Fibroblast of lung (primary cell): ENCODE measurements at places on chromosomes 2 and 18.
A peak's percentile ranks its signal among the peaks of the same experiment; 100 is the strongest.

GRCh38 chr2:170660409-170660808, 54.7 kb upstream of the SP5 start:
- DNase-seq = peak; percentile 32

- no peak for DNase-seq
Measured at GRCh38 chr2:23312996-23313606, 71.9 kb upstream of the KLHL29 start.

DNA sequence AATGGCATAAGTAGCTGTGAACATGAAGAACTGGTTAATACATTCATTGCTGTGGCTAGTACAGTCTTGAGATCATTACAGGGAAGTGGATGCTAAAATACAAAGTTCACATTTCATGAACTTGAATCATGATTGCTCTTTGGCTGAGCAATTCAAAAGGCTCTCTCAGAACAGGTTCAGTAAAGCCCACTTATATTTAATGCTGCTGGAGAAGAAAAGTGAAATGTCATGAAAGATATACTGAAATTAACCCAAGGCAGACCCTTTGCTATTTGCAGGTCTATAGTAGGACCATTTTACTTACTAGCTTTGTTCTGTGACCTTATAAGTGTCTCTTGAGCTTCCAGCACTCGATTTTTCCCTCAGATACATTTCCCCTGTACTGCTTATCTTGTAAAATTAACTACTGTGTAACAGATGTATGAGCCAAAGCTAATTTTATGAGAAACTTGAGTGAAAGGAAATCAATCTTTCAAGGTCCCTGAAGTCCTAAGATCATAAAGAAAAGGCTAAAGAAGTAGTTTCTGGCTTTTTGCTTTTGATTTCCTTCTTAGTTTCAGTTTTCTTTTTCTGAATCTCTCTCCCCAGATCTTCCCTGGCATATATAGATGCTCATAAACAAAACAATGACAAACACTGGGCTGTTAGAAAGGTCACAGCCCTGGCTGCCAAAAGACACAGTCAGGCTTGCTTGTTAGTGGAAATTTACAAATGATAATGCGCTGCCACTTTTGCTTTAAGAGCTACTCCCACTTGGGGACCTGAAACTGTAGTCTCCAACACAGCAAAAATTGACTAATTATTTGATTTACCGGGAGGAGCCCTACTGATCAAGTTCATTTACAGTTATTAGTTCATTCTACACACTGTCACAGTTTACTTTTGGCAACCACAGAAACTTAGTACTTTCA, 132.7 kb upstream of the XPO1 start:
- peak; percentile 47 for DNase-seq

GRCh38 chr2:138787053-138787666, 7.0 kb upstream of the NXPH2 start:
- DNase-seq = peak; percentile 59

DNA sequence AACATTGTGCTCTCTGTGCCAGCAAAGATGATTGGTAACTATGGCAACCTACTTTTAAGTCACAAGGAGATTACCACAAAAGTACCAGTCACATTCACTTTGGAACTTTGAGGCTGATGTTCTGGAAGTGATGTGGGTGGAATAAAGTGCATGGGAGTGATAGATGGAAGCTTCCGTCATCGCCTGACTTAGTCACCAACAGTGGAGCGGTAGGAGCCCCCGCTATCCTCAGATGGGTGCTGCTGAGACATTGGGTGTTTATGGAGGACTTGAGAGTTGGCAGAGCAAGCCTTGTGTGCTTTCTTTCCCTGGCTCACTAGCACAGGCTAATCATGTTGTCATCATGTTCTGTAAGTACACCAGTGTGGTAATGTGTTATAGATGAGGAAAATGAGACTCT, 4.6 kb downstream of the PPP1R7 start:
- peak; percentile 64 for DNase-seq

DNA sequence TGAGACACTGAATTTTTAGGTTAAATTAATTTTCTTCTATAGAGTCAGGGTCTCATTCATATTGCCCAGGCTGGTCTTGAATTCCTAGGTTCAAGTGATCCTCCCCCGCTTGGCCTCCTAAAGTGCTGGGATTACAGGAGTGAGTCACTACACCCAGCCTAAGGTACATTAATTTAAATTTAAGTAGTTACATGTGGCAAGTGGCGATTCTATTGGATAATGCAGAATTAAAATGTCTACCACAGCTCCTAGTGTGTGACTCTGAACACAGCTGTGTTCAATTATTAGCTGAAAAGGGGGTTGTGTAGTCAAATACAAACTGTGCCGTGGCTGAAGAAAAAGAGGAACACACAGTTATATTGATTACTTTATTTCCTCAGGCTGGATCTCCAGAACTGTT, 2.2 kb upstream of the CAD start:
- DNase-seq = no peak

- DNase-seq = no peak
Measured at GRCh38 chr18:72895548-72895947, 27.8 kb upstream of the NETO1 start.

GRCh38 chr2:179558010-179558934, 293.6 kb upstream of the SESTD1 start:
- no peak for DNase-seq

DNA sequence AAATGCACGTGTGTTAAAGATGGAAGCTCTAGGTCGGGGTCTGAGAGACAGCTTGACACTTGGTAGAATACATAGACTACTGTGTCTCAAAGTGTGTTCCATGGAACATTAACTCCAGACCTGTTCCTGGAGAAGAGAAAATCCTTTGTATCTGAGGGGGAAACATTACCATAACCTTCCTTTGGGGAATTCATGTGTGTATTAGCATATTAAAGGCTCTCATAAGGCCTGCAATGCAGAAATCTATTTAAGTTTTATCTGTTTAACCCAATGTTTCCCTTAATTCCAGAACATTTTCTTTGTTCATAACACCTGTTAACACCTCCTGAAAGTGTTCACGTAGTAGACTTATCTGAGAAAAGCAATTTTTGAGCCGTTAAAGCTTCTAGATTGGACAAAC, 99.5 kb downstream of the PLB1 start:
- no peak for DNase-seq

- DNase-seq = no peak
Measured at GRCh38 chr2:230602562-230603230, 109.9 kb upstream of the CAB39 start.

DNA sequence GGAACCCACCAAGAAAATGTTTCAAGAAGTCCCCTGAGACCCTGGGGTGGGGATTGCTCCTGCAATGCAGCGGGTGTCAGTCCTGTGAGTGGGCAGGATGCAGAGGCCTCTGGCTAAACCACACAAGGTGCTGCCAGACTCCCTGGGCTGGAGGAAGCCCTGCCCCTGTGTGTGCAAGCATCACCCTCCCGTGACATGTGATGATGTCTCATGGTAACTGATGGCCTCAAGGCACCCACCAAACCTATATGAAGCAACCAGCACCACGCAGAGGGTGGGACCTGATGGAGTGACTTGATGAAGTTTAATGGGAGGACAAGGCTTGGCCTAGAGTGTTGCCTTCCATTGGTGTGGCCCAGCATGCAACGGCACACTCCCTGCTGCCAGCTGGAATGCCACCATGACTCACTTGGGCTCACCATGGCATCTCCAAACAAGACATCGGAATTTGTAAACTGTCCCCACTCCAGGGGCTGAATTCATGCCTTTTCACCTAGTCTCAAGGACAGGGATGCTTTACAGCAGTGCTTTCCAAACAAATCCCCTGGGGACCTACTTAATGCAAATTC, 8.7 kb upstream of the SLC14A1 start:
- DNase-seq = no peak

DNA sequence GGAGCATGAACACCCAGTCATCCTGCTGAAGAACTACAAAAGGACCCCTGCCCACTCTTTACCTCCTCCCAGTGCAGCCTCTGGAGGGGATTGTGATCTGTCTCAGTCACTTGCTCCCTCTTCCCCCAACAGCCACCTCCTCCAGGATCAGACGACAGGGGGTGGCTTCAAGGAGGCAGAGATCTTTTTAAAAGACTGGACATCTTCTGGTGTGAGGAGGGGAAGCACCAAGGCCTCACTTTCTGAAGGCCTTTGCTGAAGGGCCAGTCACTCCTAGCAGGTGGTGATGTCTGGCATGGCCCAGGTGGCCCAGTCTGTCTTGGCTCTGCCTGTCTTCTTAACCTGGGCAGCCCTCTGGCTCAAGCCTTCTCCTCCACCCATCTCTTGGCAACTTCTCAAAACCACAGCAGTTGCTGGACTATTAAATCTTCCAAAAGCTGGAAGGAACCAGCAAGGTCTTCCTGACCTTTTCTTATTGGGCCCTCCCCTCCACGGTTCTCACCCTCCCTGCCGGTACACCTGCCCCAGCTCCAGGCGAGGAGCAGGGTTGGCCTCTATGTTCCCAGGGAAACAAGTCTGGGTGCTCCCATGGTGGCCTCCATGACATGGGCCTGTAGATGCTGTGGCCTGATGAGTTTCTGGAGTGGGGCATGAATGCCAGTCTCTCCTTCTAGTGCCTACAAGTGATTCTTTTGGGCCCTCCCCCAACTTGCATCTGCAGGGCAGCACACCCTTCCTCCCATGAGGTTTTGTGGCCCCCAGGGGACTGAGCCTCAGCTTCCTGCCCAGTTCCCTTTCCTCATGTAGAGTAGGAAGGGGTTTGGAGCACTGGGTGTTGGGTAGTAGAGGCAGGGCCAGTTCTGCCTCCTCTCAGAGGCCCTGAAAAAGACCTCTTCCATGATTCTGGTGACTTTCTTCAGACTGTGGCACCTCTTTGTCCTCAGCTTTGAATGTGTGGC, 5.0 kb upstream of the ATP6V1B1 start:
- DNase-seq = no peak

DNA sequence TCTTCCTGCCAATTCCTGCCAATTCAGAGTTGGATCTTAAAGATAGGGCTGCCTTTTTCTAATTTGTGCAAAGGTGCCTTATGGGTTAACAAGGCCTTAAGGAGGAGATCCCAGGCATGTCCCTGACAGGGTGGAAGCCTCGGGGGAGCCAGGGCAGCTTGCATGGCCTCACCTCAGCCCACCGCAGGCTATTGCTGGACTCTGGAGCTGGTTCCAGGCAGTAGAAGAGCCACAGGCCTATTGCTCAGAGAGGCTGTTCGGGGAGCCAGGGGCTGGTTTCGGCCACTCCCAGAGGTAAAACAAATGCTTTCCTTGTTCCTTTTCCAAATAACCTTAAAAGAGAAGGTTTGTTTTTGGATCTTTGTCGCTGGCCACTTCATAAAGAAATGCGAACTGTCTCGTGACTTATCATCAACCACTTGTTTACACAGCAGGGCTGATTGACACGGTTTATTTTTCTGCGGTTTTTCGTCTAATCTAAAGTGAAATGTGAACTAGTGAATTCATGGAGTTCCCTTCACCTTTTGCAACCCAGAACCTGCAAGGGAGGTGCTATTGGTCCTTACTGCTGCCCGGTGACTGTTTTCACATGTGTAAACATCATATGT, 108.6 kb downstream of the APOB start:
- no peak for DNase-seq

GRCh38 chr2:220212296-220213080, 585.1 kb downstream of the SLC4A3 start:
- no peak for DNase-seq

- DNase-seq = no peak
Measured at GRCh38 chr18:12699747-12700146, 2.8 kb downstream of the CEP76 start.

DNA sequence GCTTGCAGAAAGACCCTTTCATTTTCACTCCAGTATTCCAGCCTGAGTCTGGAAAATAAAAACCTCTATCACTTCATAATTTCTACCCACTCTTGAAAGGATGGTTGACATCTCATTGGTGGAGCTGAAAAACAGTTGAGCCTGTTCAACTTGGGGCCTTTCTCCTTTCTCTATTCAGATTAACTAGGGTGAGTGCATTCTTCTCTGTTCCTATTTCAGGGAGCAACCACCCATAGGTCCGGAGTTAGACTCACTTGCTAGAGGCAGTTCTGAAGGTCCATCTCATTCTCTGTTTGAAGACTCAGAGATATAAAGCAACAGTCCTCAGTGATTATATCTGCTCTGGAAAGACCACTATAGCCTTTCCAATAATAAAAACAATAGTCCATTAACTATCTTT, 167.9 kb upstream of the SPOPL start:
- DNase-seq = no peak

GRCh38 chr2:178723786-178724346, 83.4 kb downstream of the TTN start:
- no peak for DNase-seq

DNA sequence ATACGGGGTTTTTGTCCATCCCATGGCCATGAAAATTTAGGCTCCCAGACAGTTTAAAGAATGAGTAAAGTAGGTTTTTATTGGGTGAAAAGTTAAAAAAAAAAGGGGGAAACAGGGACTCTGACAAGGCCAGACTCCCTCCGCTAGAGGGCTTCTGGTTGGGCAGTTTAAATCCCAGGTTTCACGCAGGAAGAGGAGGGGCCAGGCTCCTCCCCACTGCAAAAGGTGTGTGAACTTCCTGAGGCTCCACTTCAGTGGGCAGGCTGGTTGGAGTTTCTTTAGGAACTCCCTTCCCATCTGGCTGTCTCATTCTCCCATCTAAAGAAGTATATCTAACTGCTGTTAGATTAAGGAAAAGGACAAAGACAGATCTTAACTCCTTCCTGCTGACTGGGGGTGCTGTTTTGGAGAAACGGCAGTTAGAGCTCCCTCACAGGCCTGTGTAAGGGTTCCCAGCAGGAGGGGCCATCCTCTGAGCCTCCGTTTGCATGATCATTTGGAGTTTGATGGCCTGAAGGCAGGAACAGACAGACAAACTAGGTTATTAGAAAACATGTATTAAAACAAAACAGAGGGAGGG, 1160.7 kb downstream of the CNTNAP5 start:
- no peak for DNase-seq

DNA sequence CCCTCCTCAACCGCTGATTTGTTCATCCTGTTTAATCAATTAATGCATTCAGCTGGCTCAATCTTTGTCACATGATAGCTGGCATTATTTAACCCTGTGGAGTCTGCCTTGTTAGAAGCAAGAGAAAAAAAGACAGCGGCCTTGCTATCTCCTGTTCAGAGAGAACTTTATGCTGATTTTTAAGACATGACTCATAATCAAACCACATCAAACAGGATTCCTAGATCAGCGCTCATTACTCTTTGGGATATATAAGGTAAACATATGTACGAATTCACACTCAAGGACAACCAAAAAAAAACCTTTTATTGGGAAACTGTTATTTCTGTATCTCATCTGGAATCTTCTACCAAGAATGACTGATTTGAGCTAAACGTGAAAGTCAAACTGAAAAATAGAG, 195.1 kb downstream of the C1D start:
- DNase-seq = peak; percentile 86

- no peak for DNase-seq
Measured at GRCh38 chr2:182977463-182977862, 60.8 kb downstream of the NCKAP1 start.

DNA sequence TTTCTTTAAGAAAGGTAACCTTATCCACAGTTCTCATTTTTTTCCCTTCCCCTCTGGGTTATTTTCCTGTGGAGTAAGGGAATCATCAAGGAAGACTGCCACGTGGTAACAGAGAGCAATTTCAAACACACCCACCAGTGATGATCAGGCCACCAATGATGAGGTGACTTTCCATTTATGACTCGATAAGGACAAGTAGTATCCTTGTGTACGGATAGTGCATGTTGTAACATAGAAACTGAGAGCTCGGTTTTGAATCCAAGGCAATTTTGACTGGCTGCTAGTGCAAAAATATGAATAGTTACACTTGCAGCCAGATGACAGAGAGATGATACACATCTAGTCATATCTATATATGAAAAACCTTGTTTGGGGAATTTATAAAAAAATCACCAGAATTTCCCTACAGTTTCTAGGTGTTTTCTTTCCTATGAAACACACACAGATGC, 143.6 kb upstream of the TCF4 start:
- DNase-seq = no peak
